Activated naive CD4-positive, alpha-beta T cell treated with anti-CD3 and anti-CD28 coated beads for 36 hours (primary cell): ENCODE measurements at places on chromosomes 4 and X.

DNA sequence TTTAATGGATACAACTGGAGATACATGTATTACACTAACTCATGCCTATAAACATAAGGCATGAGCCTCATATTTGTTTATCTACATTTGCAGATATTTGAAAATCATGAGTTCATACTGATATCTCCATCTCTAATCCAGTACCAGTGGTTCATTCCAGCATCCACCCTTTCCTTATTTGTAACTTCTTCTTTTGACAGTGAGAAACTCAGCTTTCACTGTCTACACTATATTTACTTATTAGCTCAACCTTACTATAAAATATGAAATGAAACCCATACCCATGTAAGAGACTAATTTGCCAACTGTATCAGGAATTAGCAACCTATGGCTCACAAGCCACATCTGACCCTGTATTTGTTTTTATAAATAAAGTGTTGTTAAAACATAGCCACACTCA is 161.9 kb upstream of the GPRIN3 start:
- DNase-seq = no peak

DNA sequence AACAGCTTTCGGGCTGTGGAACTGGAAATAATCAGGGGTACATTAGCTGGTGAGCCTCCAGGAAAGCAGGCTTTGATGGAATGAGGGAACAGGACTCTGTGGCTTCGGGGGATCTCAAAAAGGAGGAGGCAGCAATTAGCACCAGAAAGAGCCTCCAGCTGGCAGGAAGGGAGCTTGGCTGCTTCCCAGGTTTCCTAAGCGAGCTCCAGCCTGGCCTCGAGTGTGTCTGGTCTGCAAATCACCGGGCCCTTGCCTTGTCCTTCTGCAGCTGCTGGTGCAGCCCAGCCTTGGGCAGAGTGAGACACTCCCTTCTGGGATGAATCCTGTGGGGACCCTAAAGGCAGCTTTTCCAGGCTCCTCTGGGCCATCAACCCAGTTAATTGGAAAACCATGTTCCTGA is 10.7 kb upstream of the PDHA1 start:
- no peak for DNase-seq

GRCh38 chr4:26887143-26887542 is 26.5 kb downstream of the STIM2 start:
- DNase-seq = no peak

GRCh38 chr4:159017323-159018026 is 85.4 kb upstream of the RAPGEF2 start:
- no peak for DNase-seq

GRCh38 chr4:103152381-103152780 is 45.8 kb downstream of the CENPE start:
- no peak for DNase-seq

DNA sequence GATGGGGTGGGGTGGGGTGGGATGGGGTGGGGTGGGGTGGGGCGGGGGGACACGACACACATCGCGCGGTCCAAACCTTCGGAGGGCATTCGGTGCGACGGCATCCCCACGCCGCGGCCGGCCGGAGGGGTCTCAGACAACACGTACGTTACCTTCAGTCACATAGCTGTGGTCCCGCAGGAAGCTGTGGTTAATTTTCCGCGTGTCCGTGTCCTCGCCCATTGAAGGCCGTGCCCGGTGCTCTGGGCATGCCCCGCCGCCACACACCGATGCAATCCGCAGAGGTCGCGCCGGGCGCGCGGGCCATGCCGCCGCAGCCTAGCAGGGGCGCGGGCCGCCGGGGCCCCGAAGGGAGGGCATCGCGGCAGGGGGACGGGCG is 417 bp downstream of the PPP2R2C start:
- no peak for DNase-seq

- peak; percentile 73 for DNase-seq
These were observed 7.6 kb downstream of the SLC2A9 start for GRCh38 chr4:10013722-10014121.

DNA sequence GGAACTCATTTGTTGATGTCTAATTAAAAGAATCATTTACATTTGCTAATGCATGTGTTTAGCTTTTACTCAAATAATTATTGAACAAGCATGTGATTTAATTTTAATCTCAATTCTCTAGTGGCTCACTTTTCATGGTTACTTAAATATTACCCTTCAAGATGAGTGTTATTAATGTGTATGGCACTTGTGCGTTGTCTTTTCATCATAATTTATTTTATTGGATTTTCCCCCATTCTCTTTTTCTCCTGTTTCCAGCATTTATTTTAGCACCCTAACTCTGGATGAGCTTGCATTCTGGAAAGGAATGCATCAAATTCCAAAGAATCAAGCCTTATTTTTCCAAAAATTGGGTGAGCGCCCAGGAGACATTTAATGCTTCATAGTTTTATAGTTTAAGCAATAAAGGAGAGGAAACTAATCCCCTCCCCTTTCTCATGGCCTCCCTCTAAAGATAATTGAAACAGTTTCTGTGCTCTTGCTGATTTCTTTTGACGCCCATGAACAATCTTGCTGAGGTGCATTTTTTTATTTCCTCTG is 191.1 kb upstream of the FAT4 start:
- DNase-seq = no peak

DNA sequence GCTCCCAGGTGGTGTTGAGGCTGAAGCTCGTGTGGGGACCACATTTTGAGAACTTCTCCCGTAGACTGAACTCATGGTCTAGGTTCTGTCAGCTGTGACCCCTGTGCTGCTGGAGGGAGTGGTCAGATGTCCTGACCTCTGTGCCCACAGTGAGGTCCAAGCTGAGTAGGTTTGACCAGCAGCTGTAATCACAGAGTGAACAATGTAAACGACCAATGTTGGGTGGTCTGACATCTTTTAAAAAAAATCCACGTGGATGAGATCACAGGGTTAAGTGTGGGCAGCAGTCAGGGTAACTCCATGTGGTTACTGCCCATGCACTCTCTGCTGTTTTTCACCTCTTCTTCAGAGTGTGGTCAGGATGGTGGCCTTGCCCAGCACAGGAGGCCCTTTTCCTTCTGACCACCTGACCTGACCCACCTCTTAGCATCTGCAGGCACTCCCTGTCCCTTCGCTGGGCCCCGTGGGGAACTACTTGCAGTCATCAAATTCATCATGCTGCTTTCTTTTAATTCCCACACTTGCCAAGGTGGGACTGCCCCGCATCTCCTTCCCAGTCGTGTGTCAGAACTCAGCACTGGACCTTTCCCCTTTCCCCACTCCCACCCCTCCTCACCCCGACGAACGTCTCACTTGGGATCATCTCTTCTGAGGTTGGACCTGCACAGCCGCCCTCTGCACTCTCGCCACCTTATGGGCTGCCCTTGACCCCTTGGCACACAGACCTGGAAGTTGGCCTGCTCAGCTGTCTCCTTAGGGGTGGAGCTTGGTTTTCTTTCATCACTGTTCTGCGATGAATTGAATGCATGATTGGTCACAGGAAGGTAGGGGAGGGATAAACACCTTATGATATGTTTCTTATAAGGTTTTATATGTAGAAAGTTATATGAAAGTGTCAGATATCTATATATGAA is 120.1 kb downstream of the PTTG2 start:
- DNase-seq = no peak

DNA sequence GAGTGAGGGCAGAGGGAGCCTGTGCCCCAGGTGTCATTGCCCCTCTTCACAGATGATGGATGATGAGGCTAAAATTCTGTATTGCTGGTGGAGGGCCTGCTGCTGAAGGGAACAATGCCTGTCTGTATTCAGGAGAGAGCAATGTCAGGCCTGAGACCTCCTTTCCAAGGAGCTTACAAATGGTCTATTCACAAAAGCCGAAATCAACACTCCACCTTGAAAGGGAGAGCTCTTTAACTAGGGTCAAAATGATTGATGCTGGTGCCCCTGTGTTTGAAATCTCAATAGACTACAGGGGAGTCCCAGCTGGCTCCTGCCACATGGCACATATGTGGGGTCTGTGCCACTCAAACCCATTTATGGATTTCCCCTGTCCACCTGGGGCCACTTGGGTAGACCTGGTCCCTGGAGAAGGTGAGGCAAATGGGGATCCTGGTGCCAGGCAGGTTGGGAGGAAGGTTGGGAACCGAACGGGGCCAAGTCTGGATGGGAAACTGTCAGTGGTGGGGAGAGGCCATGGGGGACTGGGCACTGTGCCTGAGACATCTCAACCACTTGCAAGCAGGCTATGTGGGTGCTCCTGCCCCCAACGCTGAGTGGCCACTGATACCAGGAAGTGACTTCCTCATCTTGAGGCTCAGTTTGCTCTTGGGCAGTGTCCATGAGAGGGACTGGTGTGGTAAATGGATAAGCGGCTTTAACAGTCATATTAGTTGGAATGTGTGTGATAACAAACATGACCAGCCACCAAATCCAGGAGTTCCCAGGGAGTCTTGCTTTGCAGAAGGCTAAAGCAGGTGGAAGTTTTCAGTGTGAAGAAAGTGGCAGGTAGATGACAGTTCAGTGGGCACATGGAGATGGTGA is 223.8 kb upstream of the PSAPL1 start:
- no peak for DNase-seq

GRCh38 chrX:19899217-19899788 is 11.9 kb upstream of the SH3KBP1 start:
- DNase-seq = no peak

- DNase-seq = no peak
These were observed 3.2 kb upstream of the KLF8 start for GRCh38 chrX:56228914-56229313.

GRCh38 chrX:6053141-6053540 is 175.5 kb downstream of the NLGN4X start:
- DNase-seq = no peak
